Fibroblast of lung (primary cell): ENCODE measurements at places on chromosomes 4 and X. TPM values are rescaled to one million over a fixed set of nuclear protein-coding genes. Genes with fewer than 3 reads are reported as not detected.
A peak's percentile ranks its signal among the peaks of the same experiment; 100 is the strongest.

DNA sequence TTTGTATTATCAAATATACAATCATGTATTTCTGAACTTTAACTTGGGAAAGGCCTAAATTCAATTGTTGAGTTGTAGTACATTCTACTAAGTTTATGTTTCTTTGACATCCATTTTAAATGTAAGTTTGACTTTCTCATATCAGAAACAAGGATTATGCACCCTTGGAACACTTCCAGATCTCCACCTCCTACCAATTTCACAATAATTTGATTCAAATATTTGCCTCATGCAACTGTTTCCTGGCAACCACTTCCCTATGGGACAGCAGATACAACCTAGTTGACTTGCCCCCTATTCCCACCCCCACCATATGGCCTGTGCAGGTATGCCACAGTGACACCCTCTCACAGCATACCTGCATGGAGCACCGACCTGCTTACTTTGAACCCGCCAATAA lies 506.4 kb upstream of the PABPC4L start:
- no peak for DNase-seq

DNA sequence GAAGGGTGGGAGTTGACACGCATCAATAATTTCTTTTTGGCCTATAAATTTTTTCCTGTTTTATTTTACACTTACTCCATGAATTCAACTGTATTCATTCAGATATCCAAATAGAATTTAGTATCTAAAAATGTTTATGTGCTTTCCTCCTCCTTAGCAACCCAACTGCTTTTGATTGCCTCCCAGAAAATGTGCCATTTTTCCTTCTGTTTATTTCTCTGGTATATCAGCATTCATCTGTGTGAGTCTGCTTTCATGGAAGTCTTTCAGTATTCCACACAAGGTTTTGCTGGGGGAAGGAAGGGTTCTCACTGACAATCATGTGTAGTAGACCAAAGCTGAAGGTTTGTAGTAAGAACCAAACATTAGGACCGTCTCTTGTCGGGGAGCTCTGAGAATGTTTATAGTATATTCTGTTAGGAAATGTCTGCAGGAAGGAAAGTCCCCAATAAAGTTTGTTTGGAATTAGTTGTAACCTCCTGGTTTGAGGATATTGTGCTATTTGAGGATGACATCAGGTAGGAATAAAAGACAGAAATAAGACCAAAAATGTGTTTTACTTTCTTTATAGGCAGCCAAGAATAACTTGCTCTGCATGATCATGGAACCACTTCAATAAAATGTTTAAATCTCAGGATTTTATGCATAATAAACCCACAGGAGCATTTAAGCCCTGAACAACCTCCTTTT lies 673.6 kb upstream of the INTU start:
- DNase-seq, result no peak

DNA sequence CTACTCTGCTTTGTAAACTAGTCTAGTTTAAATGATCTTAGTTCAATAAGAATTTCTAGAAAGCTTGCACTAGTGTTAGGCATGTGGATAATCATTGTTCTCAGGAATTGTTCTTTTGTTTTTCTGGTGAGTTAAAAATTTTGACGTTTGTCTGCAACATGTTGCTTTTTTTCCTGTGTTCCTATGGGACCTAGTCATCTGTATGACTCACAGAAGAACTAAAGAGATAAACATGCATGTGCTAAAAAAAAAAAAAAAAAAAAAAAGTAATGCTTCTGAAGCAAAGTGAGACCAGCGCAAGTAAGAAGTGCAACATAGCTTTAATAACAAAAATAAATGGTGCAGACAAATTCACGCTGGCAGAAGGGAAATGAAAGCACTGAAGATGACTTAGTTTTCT lies 471.2 kb downstream of the IQCM start:
- peak; percentile 68 for DNase-seq

GRCh38 chr4:185359767-185360446 lies 35.8 kb downstream of the LRP2BP start:
- peak; percentile 59 for DNase-seq

GRCh38 chr4:53120778-53121177 lies 245.1 kb downstream of the SCFD2 start:
- DNase-seq, result no peak

GRCh38 chr4:93342738-93343137 lies 485.8 kb upstream of the ATOH1 start:
- DNase-seq, result no peak

DNA sequence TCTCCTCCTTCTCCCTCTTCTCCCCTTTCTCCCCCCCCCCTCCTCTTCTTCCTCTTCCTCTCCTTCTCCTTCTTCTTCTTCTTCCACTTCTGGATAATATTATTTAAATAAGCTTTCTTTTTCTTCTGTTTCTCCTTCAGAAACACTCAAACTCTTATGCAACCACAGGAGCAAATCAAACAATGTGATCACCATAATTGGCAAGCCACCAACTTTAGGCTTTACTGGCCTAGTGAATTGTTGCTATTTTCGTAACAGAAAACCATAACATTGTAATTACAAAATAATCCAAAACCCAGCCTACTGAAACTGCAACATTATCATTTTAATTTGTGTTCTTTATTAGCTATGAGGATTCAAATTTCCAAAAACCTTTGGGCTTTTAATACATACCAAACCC lies 14.3 kb downstream of the DCAF8L1 start:
- peak; percentile 29 for DNase-seq

DNA sequence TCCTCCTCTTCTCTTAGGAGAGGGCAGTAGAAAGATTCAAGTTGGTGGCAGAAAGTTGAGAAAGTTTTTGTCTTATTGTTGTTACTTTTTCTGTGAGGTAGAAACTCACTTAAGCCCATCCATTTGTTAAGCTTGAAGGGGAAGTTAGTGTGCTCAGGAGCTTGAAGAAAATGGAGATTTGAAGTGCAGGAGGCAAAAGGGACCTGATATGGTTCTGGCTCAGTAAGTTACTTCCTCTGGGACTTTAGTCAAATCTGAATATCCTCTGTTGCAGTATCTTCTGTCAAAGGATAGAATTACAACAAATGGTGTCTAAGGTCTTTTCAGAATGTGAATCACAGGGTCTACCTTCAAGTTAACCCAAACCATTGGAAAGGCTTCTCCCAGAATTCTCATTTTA lies 46.2 kb downstream of the CXCL13 start:
- no peak for DNase-seq

The GATA1 gene
- total RNA-seq, result not detected in 2 replicates

The DGAT2L6 gene
- total RNA-seq, result not detected in 2 replicates

The AKAP4 gene
- total RNA-seq, result not detected in 2 replicates

The AFF2 gene
- under 0.01 and 0.26 TPM in 2 replicates for total RNA-seq

The MAOB gene
- 2.1 and 4.6 TPM in 2 replicates for total RNA-seq

The MCUB gene
- 20.3 and 20.6 TPM in 2 replicates for total RNA-seq
